Left cardiac atrium (tissue), 4 donors: ENCODE measurements at places on chromosomes 5 and 9. TPM values are rescaled to one million over a fixed set of nuclear protein-coding genes. Genes with fewer than 3 reads are reported as not detected.

OR1Q1 gene
- total RNA-seq = not detected

DRD1 gene
- total RNA-seq = 0.55 TPM

- no peak for DNase-seq
These were observed 318.5 kb downstream of the TRPM3 start for GRCh38 chr9:70802758-70803436.

GRCh38 chr9:92685022-92685421 is 15.1 kb upstream of the IPPK start:
- no peak for DNase-seq

- DNase-seq = no peak
These were observed 35.8 kb downstream of the PPIC start for GRCh38 chr5:123000731-123001130.

DNA sequence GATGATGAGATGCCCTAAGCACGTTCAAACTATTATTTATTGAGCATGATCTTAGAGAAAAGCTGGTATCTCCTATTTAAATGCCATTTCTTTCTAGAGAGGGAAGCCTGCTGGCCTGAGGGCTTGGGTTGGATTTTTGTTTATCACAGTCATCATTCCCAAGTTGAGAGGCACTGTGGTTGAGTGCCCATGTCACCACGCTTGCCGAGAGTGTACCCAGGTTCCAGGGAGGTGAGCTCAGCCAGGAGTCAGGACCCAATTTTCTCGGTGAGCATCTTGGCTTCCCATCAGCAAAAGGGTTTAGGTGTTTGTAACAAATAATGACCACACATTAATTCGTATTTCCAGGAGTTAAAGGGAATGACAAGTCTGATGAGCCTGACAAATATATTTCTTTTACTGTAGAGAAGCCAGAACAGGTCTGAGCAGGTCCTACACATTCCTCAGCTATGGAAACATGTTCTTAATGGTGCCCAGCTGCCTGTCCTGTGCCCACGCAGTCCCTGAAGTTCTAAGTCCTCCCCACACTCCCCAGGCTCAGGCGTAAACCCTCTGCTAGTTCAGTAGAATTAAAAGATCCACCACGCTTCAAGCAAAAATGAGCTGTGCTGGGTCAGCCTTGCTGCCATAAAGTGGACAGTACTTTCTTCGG is 258.9 kb upstream of the IRX2 start:
- no peak for DNase-seq
